ENCODE measurements at places on chromosomes 13 and 19.

GRCh38 chr19:53520547-53521372, 17.2 kb upstream of the ZNF331 start:
- peak; percentile 98 for DNase-seq

- no peak for DNase-seq
Measured at GRCh38 chr19:719636-720344, 11.1 kb downstream of the PALM start.

DNA sequence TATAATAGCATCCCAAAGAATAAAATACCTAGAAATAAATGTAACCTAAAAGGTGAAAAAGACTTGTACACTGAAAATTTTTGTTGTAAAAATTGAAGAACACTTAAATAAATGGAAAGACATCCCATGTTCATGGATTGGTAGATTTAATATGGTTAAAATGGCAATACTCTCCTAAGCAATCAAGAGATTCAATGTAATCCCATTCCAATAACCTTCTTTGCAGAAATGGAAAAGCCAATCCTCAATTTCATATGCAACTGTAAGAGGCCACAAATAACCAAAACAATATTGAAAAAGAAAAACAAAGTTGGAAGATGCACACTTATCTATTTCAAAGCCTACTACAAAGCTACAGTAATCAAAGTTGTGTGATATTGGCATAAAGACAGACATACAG, 17.7 kb downstream of the DZIP1 start:
- no peak for DNase-seq

- DNase-seq: no peak
Measured at GRCh38 chr19:52898101-52898500, 666 bp upstream of the ZNF320 start.

DNA sequence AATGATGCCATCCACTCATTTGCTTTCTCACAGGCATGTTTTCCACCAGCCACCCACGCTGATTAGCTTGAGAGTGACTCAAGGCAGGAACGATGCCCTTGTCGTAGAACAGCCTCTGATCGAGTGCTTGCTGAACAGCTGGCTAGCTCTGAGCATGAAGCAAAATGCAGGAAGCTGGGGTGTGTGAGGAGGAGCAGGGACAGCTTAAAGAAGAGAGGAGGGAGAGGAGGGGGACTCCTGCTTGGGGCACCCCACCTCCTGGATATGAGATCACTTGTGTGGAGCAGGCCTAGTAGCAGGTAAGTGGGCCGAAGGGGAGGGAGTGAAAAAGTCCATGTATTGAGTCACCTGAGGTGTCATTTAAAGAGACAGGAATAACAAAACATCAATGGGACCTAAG, 48.8 kb downstream of the IRS2 start:
- DNase-seq: no peak

GRCh38 chr19:23470873-23471545, 75.7 kb upstream of the ZNF91 start:
- DNase-seq: no peak

DNA sequence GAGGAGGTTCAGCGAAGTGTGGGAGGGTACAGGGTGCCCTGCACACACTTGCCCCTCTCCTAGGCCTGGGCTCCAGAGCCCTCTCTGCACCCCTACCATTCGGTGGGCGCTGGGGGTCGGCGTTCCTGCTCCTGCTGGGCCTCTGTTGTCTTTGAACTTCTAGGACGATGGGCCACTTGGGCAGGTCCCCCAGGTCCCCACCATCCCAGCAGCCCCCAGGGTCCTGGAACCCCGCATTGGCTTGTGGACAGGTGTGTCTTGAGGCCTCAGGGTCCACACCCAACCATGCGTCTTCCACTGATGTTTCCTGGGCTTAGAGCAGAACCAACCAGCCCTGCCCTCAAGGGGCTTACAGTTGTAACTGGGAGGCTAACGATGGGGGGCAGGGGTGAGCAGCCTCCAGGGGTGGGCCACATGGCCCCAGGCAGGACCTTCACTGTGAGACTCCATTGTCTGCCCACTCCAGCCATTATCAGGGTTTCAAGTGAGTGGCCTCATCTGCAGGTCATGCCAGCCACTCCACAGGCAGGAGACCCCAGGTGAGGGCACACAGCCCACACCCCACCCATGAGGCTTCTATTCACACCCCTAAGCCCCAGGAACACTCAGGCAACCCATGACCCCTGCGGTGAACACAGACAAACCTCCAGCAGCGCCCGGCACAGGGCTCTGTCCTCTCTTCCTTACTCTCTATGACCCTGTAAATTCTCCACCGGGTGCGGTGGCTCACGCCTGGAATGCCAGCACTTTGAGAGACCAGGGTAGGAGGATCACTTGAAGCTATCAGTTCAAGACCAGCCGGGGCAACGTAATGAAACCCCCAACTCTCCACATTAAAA, 2.0 kb upstream of the KLF16 start:
- no peak for DNase-seq

- DNase-seq: no peak
Measured at GRCh38 chr19:6514089-6514488, 12.0 kb upstream of the TUBB4A start.

- DNase-seq: no peak
Measured at GRCh38 chr13:107275945-107276614, 708.1 kb upstream of the ARGLU1 start.

DNA sequence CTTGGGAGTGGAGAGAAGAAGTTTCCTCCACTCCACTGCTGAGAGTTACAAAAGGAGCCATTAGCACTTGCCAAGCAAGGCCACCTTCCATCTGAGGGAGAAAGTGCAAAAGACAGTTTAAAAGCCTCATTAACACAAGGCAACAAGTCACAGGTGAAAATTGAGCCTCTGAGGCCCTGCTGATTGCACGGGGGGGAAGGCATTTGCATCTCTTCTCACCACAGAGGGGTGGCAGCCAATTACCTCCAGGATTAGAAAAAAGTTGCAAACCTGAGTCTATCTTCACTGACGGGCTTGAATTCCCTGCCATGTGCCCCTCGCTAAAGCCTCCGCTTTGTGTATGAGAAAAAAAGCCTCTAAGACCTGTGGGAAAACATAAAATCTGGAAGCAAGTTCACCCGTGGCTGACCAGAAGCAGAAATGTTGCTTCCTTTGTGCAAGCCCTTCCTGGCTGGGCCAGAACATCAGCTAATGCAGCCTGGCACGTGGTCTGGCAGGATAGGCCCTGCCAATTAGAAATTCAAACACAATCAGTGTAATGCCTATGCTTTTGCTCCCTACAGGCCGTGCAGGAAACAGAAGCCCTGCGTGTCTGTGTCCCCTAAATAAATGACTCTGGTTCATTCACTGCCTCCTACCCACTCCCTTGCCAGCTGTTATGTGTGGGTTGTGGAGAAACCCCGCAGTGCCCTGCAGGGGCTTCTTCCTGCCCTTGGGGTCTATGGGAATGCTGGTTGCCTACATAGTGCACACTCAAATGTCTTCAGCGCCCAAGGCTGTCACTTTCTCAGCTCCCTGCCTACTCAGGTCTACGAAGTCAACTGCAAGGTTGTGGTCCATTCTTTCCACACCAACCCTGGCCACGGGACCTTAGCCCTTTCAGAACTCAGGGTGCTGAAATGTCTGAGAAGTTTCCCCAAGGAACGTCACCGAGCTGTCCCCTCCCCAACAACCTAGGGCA, 150.2 kb downstream of the UQCRFS1 start:
- no peak for DNase-seq

- no peak for DNase-seq
Measured at GRCh38 chr13:67772807-67773453, 542.8 kb upstream of the PCDH9 start.

- no peak for DNase-seq
Measured at GRCh38 chr13:59771272-59771671, 392.5 kb downstream of the DIAPH3 start.

GRCh38 chr13:70415136-70415535, 306.9 kb upstream of the KLHL1 start:
- no peak for DNase-seq

Measured in thyroid gland (tissue), 4 donors.